ENCODE measurements at places on chromosomes 4 and X.

- no peak for DNase-seq
Measured at GRCh38 chrX:110082161-110082560, 79.2 kb downstream of the TMEM164 start.

DNA sequence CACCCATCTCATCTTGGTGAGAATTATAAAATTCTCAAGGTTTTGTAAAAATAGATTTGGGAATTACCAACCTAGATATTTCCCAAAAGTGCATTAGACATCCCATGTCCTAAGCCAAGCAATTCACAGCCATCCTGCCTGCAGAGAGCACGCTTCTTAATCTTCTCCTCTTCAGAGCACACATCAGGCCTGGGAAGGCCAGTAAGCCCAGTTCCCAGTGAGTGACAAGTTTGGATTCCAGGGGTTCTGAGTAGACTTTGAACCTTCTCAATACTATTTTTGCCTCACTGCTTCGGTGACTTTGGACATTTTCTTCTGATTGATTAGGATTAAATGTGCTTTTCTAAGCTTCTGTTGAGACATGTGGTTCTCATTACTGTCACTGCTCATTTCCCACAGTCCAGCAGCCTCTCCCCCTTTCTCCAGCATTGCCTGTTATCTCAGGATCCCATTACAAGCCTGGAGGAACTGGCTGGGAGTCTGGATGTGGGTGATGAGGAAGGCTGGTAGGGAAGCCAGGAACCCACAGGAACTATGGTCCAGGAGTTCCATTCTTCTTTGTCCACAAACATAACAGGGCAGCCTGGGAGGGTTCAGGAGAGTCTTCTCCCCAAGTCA lies 56.4 kb upstream of the TMEM150C start:
- no peak for DNase-seq

- no peak for DNase-seq
Measured at GRCh38 chr4:57044279-57044678, 65.6 kb downstream of the POLR2B start.

DNA sequence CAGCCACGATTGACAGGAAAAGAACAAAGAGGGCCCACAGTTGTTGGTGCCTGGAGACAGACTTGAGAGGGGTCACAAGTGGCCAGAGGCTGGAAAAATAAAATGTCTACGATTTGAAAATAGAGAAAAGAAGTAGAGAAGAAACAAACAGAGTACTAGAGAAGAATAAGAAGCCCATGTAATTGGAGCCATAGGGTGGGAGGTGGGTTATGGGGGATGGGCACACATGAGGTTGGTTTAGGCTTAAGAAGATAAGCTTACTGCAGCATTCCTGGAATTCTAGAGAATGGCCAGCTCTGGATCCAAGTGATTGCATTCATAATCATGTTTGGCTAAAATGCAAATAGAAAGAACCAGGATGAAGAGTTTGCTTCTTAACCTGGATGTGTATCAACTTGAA lies 210.7 kb downstream of the MAML3 start:
- no peak for DNase-seq

DNA sequence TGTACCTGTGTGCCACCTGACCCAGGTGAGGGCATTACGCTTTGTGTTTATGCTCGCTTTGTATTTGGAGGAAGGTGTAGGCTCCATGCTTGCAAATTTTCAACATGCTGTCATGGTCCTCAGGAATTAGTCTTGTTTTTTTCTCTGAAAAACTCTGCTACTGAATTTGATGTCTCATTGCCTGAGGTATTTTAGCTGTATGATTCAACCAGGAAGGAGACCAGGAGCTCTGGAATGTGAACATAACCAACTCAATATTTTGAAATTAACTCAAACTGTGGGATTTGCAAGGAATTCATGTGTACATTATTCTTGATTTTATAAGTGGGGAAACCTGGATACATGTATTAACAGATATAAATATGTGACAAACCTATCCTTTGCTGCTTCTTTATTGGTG lies 134.1 kb downstream of the SLC4A4 start:
- no peak for DNase-seq

DNA sequence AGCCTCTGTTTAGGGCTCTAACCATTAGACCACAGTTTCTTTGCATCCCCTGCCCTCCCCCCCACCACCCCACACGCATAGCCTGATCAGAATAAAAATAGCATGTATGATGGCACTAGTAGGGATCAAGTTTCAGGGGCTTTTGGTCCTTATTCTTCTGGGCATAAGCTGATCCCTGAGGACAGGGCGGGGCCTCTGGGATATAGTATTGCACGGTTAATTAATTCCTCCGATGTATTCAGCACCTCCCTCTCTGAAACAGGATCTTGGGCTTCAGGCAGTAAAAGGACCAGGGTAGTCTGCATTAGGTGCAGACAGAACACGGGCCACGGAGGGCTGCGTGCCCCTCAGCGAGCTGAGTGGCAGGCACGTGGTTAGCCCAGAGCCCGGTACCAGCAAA lies 57.1 kb downstream of the ELF4 start:
- no peak for DNase-seq

- DNase-seq: no peak
Measured at GRCh38 chrX:43581167-43581566, 74.9 kb upstream of the MAOA start.

DNA sequence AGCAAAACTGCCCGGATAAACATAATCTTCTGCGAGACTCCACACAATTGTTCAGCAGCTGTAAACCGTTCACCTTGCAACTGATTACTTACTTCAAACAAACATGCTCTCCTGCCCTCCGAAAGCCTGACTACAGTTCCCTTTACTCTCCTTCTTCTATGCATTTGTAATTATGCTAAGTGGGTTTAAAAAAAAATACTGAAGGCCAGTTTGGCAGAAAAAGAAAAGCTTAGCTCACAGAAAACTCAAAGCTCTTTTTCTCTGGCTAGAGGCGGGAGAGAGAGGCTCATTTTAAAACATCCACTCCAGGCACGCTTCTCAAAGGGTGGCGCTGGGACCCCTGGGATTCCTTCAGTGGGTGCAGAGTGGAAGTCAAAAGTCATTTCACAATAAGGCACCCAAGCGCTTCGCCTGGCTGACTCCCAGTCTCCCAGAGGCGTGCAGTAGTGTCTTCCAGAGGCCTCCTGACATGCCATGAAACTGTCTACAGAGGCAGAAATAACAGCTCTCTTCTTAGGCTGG lies 1.9 kb downstream of the DHRSX start:
- no peak for DNase-seq

DNA sequence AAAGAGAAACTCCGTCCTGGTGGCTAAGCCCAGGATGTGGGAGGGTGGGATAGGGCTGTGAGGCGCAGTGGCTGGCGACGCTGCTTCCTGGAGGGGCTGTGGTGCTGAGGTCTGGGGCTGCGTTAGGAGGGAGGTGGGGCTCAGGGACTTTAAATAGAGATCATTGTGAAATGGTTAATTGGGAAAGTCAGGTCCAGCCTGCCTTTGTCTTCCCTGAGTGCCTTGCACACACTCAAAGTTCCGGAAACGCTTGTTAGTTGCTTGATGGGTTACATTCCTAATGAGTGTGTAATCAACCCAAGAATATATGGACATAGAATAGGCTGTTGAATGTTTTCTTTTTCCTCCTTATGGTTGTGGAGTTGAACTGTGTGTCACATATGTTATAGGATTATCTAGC lies 55.7 kb upstream of the CLDN34 start:
- DNase-seq: no peak

- DNase-seq: no peak
Measured at GRCh38 chr4:4627111-4627510, 85.3 kb upstream of the STX18 start.

DNA sequence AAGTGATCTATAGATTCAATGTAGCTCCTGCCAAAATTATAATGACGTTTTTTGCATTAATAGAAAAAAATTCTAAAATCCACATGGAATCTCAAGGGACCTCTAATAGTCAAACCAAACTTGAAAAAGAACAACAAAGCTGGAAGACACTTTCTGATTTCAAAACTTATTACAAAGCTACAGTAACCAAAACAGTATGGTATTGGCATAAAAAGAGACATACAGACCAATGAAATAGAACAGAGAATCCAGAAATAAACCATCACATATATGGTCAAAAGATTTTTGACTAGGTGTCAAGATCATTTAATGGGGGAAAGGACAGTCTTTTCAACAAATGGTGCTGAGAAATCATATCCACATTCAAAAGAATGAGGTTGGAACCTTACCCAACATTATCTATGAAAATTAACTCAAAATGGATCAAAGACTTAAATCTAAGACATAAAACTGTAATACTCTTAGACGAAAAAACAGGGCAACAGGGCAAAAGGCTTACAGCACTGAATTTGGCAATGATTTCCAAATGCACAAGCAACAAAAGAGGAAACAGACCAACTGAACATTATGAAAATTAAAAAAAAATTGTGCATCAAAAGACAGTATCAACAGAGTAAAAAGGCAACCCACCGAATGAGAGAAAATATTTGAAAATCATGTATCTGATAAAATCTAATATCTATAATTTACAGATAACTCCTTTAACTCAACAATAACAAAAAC lies 3.9 kb downstream of the FBXO8 start:
- DNase-seq: no peak

- no peak for DNase-seq
Measured at GRCh38 chrX:10010686-10011085, 43.5 kb downstream of the CLDN34 start.

GRCh38 chr4:19776021-19776459 lies 475.7 kb upstream of the SLIT2 start:
- DNase-seq: no peak

DNA sequence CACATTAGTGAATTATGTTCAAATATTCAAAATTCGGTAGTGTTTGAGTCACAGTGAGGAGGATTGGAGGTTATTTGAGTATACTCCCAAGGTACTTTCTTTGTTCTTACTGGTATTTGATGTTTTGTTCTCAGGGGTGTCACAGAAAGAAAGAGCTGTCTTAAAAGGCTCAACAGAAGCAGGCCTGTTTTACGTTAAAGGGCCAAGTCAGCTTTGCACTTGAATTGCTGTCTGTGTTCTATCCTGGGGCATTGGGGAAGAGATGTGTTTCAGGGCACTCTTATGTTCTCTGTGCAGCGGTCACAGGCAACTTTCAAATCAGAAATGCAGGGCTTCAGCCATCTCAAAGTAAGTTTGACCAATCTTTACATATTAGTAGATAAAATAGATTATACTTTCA lies 1113.1 kb upstream of the LCORL start:
- DNase-seq: no peak

- DNase-seq: no peak
Measured at GRCh38 chr4:42417550-42417949, 20.3 kb downstream of the SHISA3 start.

DNA sequence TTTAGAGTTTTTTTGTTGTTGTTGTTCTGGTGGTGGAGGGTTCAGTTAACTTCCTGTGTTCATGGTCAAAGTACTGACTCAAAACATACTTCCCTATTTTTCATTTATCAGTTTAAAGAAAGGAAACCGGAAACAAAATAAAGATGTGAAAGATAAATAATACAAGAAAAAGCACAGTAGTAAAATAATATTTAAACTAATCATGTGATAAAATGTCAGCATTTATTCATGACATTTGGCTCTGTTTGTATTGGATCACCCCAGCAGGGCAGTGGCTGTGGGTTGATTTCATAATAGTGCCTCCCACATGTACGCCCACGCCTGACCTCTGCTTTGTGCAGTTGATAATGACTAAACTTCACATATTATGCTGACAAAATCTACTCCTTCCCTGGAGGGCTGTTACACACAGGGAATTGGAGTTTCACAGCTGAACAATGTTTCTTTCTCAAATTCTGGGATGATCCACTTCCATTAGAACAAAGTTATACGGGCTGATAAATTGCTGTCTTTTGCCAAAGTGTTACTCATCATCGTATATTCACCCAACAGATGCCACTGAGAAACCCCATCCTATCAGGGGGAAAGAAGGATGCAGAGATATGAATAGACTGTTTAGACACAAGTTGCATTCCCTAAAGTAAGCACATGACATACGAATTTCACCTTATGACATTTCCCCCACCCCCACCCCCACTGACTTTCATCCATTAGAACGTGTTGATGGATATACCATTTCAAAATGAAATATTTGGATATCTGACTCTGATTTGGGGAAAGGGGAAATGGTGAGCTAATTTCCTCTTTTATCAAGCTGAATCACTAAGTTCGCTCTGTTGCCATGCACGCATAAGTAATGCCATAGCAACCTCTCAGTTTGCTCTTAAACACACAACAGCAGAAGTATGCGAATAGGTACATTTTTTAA lies 48.3 kb downstream of the AMELX start:
- no peak for DNase-seq

DNA sequence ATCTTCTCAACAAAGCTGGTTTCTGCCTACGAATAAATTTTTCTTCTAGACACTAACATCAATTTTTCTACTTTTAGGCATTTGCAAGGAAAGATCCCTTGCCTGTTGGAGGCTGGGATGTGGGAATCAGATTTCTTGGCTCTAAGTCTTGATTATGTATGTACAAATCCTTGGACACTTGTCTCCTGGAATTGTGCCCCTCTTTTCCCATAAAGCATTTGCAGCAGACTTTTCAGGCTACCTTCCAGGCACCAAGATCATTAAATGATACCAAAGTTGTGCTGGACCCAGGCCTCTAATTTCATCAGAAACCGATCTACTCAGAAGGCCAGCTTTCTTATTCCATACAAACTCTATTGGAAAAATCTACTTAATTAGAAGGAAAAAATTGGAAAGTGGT lies 339.5 kb upstream of the DIPK2B start:
- DNase-seq: no peak

DNA sequence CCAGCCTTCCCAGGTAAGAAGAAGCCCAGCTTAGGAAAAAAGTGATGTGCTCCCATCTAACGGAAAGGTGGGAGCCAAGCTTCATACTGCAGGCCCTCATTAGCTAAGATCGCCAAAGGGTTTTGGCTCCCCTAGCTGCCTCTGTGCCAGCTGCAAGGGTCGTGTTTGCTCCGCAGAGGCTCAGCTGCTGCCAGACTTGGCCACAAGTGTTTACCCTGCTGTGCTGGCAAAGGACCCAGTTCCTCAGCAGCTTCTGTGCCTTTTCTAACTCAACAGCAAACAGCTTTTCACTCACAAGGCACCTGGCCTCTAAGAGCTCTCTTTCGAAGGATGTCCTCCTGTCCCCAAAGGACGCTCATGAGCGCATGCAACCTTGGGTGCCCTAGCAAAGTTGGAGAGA lies 12.2 kb upstream of the VMA21 start:
- DNase-seq: no peak

GRCh38 chr4:124276461-124276860 lies 436.1 kb downstream of the ANKRD50 start:
- no peak for DNase-seq

GRCh38 chr4:70712604-70713452 lies 8.9 kb upstream of the RUFY3 start:
- DNase-seq: no peak

GRCh38 chr4:119135721-119136121 lies at the start of gene MYOZ2:
Gene MYOZ2, plus strand, starts transcription at chr4:119135832. Its CDS starts 694 bp downstream, at chr4:119136526.
- DNase-seq: no peak

DNA sequence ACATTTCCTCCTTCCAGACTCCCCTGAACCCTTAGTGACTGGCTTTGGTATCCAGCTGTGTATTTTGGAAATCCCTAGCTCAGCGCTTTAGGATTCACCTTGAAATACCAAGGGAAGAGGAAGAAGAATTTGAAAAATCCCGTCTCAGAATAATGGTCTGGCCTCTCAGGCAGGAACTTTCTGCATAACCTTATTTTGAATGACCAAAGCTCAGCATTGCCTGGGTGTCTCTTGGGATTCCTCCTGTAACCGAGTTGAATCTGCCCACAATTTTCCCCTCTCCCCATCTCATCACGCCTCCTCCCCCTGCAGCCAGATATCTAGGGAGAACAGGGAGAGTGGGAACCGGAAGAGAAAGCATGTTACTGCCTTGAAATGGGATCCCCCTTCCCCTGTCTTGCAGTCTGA lies 116.2 kb downstream of the SMIM20 start:
- DNase-seq: no peak
